NCI-H1436 treated with DMSO at 0.1 percent for 48 hours (cell line): ENCODE measurements at places on chromosomes 6 and 20.

GRCh38 chr20:47440857-47441773 is 60.6 kb upstream of the NCOA3 start:
- no peak for DNase-seq

DNA sequence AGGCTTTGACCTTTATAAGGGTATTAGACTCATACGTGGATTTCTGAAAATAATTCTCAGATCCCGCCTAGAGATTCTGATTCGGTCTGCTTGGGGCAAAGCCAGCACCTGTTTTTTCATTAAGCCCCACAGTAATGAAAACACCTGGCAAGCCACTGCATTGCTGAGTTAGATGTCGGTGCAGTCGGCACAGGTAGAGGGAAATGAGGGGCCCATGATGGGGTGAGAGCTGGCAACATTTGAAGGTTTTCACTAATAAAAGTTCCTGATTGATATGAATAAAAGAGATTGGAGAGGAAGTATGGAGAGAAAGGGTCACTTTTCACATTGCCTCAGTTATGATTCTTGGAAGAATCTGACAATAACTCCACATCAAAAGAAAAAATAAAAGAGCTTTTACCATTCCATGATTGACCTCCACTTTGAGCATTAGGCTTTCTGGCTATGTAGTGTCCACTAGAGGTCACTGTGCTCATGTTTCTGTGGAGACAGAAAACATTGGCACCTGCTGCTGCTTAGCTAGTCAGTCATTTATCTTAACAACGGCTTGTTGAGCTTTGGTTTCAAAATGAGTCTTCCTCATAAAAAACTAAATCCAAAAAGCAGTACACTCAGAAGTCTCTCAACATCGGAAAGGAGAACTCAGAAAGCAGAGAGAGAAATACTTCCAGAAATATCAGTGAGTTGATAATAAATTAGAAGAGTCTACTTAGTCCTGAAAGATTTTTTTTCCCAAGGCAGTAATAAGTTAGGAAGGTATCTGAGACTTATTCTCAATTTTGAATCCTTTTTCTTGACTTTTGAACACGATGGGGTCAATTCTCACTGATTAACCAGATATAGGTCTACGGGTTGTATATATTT is 53.3 kb upstream of the KLHL31 start:
- no peak for DNase-seq

GRCh38 chr6:79868098-79868722 is 79.1 kb downstream of the ELOVL4 start:
- DNase-seq = peak; percentile 48

DNA sequence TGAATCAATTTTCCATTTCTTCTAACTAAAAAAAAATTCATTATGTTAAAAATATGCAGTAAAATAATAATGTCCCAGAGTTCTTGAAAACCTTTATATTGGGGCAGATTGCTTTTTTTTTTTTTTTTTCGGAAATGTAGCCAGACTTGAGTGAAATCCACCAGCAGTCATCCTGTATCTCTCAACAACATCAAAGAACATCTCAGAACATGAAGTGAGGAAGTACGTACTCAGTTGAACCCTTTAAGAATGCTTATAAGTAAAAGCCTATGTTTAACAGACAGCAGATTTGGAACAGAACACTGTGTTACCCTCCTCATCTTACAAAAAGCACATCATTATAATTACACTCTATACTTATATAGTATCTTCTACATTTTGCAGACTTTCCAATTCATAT is 51.0 kb upstream of the SUPT3H start:
- no peak for DNase-seq

GRCh38 chr6:157753291-157753690 is 69.8 kb upstream of the SNX9 start:
- DNase-seq = no peak

- DNase-seq = no peak
Measured at GRCh38 chr6:29886701-29887100, 55.6 kb upstream of the HLA-A start.

DNA sequence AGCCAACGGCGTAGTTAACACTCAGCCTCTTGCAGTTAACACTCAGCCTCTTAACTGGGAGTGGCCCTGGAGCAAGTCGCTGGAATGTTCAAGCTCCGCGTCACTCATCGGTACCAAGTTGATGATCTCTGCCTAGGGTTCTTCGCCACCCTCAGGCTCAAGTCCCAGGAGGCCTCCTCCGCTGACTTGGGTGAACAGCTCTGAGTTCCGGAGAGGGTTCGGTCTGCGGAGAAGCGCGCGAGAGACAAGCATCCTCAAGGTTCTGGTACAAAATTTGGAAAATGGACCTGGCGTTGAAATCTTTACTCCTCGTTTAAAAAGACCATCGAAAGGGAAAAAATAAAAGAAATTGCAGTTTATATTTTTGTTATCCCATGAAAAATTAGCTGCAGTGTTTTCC is 876 bp upstream of the DSP start:
- DNase-seq = no peak

- no peak for DNase-seq
Measured at GRCh38 chr6:4909063-4909706, 94.7 kb downstream of the RPP40 start.

DNA sequence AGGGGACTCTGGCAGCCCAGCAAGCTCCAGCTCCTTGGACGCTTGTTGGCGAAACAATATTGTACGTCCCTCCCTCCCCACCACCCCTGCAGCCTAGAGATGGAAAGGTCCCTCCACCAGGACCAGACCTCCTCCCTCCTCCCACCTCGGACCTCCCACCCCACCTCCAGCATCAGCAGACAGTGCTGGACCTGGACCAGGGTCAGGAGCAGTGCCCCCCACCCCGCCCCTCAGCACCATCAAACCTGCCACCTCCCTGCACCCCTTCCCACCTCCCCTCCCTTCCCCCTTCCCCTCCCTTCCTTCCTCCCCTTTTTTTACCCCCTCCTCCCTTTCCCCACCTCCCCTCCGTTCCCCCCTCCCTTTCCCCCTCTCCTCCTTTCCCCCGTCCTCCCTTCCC is 98.4 kb downstream of the TAF4 start:
- no peak for DNase-seq

- DNase-seq = no peak
Measured at GRCh38 chr6:28764014-28764723, 159.6 kb downstream of the TRIM27 start.

- DNase-seq = no peak
Measured at GRCh38 chr6:331622-332521, 39.6 kb downstream of the DUSP22 start.

DNA sequence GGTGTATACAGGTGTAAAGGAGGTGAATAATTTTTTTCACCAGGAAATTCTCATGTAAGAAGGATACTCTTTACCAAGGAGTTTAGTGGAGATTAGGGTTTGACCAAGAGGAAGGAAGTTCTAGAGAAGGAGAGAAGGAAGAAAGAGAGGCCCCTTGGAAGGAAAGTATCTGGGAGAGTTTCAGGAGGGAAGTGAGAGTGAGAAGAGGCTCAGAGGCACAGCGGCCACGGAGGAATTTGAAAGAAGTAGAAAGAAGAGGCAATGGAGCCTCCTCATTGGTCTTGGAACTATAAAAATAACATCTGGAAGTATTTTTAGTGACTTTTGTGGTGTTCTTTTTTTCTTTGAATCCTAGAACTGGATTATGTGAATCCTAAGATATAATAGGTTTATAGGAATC is 50.8 kb upstream of the MCUR1 start:
- DNase-seq = no peak

- DNase-seq = no peak
Measured at GRCh38 chr6:122136386-122136785, 263.1 kb upstream of the HSF2 start.

DNA sequence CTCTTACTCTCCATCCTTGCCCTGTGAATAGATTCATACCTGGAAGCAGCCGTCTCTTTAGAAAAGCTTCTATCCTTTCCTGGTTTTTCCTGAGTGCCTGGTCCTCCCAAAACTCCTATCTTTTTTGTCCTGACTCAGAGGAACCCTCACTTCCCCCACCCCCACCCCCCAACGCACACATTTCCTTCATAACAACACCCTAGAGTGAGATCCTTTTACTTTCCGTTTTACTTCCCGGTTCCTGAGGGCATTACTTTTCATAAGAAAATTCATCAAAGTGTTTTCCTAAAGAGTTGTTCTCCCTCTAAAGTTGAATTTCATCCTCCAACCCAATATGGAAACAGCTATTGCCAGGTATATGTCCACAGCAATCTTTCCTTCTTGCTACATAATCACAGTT is 327.0 kb downstream of the NRN1 start:
- no peak for DNase-seq

GRCh38 chr6:90362318-90362717 is 65.7 kb upstream of the BACH2 start:
- DNase-seq = no peak

GRCh38 chr6:155116571-155116910 is 121.4 kb downstream of the TIAM2 start:
- DNase-seq = no peak

- no peak for DNase-seq
Measured at GRCh38 chr20:43564993-43565757, 6.3 kb downstream of the SGK2 start.

DNA sequence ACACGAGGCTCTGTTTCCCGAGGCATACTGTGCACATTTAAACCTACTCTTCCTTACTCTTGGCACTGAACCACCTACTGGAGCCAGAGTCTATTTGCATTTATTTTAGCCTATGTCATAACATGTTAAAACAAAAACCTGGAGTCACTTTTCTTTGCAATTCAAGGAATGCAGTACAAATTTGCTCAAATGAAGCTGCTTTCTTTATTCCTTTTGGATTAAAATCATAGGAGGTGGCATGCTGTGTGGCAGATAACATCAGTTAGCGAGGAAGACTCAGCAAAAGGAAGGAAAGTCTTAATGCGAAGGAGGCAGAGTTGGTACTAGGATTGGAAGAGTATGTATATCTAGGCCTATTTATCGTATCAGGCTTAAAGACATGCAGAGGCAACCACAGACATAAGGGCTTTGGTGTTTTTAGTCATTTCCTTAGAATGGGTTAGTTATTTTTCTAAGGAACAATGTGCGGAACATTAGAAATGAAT is 92.9 kb downstream of the SAMD3 start:
- no peak for DNase-seq

DNA sequence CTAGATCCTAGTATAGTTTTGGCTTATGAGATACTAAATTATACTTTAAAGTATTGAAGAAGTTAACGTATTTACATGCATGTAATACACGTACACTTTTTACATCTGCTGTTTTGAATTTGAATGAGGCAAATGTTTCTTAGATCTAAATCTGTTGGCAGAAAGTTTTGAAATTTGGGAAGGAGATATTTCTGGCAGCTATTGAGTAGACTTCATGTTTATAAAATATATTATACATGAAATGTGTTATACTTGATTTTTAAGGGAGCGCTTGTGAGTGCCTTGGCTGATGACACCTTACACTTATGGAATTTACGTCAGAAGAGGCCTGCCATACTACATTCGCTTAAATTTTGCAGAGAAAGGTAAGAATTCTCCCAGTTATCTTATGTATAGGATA is 34.7 kb downstream of the STXBP5 start:
- no peak for DNase-seq

DNA sequence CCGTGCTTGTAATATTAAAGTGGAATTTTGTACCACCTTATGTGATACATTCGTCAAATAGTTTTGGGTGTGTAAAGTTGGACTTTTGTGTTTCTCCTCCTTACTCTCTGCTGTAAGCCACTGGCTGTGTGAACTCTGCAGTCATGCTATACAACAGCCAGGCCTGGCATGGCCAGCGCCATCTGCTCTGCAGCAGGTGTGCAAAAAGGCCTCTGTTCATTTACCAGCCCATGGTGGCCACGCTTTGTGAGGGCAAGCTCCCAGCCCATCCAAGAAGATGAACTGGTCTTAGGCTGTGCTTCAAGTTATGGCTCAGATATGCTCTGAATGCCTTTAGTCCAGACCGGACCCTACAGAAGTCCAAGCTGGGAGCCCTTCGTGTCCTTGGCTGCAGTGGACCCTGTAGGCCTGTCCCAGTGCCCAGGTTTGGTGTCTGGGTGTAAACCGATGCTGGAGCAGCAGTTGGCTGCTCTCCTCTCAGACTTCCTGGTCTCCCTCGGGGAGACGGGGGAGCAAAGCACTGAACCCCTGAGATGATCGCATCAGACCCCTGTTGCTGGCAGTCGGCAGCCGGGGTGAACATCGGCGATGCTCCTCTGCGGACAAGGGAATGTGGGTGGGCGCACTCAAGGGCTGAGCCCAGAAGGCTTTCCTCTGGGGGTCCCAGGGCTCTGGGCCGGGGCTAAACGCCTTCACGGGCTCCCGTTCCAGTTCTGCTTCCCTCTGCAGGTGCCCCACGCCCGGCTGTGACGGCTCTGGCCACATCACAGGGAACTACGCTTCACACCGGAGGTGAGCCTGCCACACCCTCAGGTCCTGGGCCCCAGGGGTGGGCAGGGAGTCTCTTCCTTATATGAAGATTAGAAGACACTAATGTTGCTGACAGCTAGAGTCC is 28.6 kb upstream of the PCMTD2 start:
- no peak for DNase-seq

- no peak for DNase-seq
Measured at GRCh38 chr6:88535306-88535705, 369.2 kb upstream of the CNR1 start.

DNA sequence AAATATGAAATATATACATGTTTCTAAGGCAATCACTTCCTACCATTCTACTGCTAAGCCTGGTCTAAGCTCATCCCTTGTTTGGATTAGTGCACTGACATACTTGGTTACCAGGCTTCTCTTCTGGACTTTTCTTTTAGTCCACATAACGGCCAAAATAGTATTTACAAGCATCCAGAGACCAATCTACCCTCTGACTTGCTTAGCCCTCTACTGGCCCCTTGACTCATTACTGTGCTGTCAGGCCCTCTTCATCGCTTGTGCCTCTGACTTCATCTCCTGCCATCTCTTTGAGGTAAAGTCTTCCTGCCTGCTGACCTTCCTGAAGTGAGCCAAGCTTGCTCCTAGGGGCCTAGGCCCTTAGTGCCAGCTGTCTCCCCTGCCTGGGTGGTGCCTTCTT is 35.1 kb downstream of the TULP4 start:
- no peak for DNase-seq

DNA sequence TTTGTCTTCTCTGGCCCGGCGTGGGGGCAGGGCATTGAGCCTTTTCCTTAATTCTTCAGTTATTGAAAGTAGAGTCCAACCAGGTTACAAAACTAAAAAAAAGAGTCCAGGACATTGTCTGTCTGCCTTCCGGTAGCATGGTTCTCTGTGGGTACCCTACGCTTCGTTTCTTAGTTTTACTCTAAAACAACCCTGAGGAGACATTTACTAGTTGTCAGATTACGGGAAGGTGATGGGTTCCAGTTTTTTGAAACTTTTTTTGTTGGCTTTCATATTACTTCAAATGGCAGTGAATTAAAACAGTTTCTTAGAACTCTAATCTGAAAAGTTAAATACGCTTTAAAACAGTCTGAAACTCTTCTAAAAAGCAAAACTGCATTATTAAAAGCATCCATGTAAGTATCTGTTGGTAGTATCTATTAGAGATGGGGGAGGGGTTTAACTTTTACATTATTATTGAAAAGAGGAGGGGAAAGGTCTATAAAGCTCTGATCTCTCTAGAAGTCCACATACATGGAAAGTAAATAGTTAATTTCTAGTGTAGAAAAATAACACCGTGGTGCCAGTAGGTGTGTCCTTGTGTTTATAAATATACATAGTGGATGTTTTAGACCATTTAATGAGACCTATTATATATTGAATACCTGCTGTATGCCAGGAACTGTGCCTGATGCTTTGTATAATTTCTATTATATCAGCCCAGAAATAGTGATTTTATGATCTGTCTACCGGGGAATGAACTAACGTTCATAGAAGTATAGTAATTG is 2.2 kb downstream of the BICRAL start:
- DNase-seq = no peak
